T-cell (primary cell): ENCODE measurements at places on chromosomes 2 and 18.

DNA sequence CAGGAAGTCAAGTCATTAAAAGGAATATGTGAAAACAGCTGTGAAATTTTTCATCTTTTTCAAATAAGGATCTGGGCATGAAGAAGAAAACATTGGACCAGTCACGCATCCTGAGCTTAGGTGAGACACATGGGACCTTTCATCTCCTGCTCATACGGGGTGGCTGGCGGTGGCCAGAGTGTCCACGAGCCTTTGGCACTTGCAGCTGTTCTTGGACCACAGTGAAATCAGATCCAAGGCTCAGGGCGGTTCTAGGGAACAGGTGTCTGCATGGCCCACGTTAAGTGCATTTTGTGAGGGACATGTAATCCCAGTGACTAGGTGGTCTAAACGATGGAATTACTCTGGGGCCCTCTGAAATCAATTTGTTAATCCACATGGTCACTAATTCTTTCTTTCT, 212.7 kb upstream of the COPS8 start:
- H3K27me3 ChIP-seq: peaks cover 3% of the 10 kb centered on the region
- no peak overlapping the region for H3K4me3 ChIP-seq
- H3K36me3 ChIP-seq: no peaks in the 10 kb centered on the region
- H3K27ac ChIP-seq: no peak overlapping the region

DNA sequence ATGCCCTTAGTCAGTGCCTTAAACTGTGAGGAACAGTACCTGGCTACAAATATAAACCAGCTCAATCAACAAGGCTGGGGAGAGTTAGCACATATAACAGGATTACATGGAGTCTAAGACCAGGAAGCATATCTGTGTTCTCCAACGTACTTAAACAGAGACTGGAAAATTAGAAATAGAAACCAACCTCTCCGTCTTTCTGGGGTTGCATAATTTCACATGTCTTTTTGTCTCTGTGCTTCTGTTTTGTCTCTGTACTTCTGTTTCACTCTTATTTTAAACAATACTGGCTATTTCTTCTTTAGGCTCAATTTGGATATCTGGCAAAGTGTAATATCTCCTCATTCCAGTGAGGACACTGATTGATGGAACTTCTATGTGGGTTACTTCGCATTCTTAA, 749.0 kb upstream of the ZEB2 start:
- no peak for DNase-seq
- no peaks in the 10 kb centered on the region for H3K27me3 ChIP-seq
- H3K27ac ChIP-seq: no peak overlapping the region
- no peak overlapping the region for H3K4me3 ChIP-seq
- H3K4me1 ChIP-seq: no peaks in the 10 kb centered on the region

DNA sequence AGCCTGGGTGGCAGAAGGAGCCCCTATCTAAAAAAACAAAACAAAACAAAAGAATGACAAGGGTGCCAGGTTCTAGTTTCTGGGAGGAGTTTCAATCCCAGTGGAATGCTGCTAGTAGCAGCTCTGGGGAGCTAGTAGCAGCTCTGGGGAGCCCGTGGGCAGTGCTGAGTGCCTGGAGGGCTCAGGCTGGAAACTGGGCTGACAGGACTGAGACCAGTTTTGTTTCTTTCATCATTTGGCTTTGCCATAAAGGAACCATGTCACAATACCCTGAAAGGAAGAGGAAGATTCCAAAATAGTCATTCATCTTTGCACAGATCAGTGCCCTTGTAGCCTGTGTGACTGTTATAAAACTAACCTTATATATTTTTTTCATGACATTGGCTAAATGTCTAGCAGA, 10.6 kb downstream of the MFSD6 start:
- peaks cover 22% of the 10 kb centered on the region for H3K4me1 ChIP-seq
- H3K27ac ChIP-seq: no peak overlapping the region
- no peaks in the 10 kb centered on the region for H3K36me3 ChIP-seq
- no peak overlapping the region for H3K4me3 ChIP-seq

- no peak for DNase-seq
- H3K27me3 ChIP-seq: no peaks in the 10 kb centered on the region
- no peaks in the 10 kb centered on the region for H3K4me1 ChIP-seq
Measured at GRCh38 chr18:26457611-26458353, 90.6 kb downstream of the KCTD1 start.

GRCh38 chr2:18891600-18892345, 302.4 kb upstream of the NT5C1B start:
- no peaks in the 10 kb centered on the region for H3K27me3 ChIP-seq
- H3K4me3 ChIP-seq: no peak overlapping the region
- no peaks in the 10 kb centered on the region for H3K36me3 ChIP-seq
- H3K27ac ChIP-seq: no peak overlapping the region
- H3K4me1 ChIP-seq: no peaks in the 10 kb centered on the region

- no peak overlapping the region for H3K4me3 ChIP-seq
- DNase-seq: peak; percentile 8
- H3K27me3 ChIP-seq: peaks cover 7% of the 10 kb centered on the region
- H3K4me1 ChIP-seq: no peaks in the 10 kb centered on the region
- no peak overlapping the region for H3K27ac ChIP-seq
Measured at GRCh38 chr2:6780765-6781274, 84.9 kb downstream of the CMPK2 start.

- H3K36me3 ChIP-seq: peaks cover 8% of the 10 kb centered on the region
- peaks cover 21% of the 10 kb centered on the region for H3K4me1 ChIP-seq
- no peak overlapping the region for H3K27ac ChIP-seq
- H3K4me3 ChIP-seq: no peak overlapping the region
Measured at GRCh38 chr2:10385933-10386773, 62.0 kb downstream of the ODC1 start.

GRCh38 chr18:44895176-44895798, 214.6 kb downstream of the SETBP1 start:
- H3K4me3 ChIP-seq: no peak overlapping the region
- no peaks in the 10 kb centered on the region for H3K27me3 ChIP-seq
- no peaks in the 10 kb centered on the region for H3K4me1 ChIP-seq
- H3K36me3 ChIP-seq: no peaks in the 10 kb centered on the region
- no peak overlapping the region for H3K27ac ChIP-seq

GRCh38 chr2:109438773-109439389, 174.9 kb downstream of the SEPTIN10 start:
- DNase-seq: no peak
- H3K4me3 ChIP-seq: no peak overlapping the region
- H3K4me1 ChIP-seq: no peaks in the 10 kb centered on the region
- peaks cover 5% of the 10 kb centered on the region for H3K36me3 ChIP-seq
- H3K27ac ChIP-seq: no peak overlapping the region

GRCh38 chr18:26926066-26926675, 60.7 kb upstream of the AQP4 start:
- no peaks in the 10 kb centered on the region for H3K4me1 ChIP-seq
- H3K27ac ChIP-seq: no peak overlapping the region
- no peak for DNase-seq

DNA sequence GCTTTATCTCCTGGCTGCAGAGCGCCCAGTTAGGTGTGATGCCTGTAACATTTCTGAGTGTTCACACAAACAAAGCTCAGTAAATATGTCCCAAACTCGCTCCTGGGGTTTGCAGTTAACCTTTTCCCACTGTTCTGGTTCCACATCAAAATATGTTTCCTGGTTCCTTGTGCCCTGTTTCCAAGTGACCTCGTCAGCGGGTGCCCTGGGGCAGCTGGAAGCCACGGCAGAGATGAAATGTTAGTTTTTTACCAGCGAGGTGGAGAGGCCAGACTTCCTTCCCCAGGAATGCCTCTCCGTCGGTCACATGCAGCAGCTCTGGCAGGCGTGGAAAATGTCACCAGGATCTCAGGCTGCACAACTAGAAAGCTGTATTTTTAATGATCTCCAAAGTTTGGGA, 18.2 kb downstream of the NFATC1 start:
- peaks cover 8% of the 10 kb centered on the region for H3K4me1 ChIP-seq
- H3K27me3 ChIP-seq: no peaks in the 10 kb centered on the region
- H3K36me3 ChIP-seq: peaks cover 14% of the 10 kb centered on the region
- DNase-seq: no peak
- H3K27ac ChIP-seq: no peak overlapping the region

DNA sequence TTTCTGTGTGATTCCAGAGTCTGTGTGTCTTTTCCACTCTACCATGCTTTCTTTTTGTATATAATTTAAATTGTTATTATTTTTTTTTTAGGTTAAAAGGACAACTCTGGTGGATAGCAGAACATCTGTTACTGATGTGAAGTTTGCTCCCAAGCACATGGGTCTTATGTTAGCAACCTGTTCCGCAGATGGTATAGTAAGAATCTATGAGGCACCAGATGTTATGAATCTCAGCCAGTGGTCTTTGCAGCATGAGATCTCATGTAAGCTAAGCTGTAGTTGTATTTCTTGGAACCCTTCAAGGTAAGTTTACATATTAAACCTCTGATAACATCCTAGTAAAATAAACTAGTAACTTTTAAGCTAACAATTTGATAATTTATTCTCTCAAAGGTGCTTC, 15.3 kb downstream of the SEH1L start:
- no peaks in the 10 kb centered on the region for H3K27me3 ChIP-seq
- H3K4me1 ChIP-seq: no peaks in the 10 kb centered on the region
- H3K4me3 ChIP-seq: no peak overlapping the region
- DNase-seq: no peak
- H3K27ac ChIP-seq: no peak overlapping the region
- H3K36me3 ChIP-seq: peaks cover 31% of the 10 kb centered on the region

- H3K4me3 ChIP-seq: no peak overlapping the region
- no peaks in the 10 kb centered on the region for H3K36me3 ChIP-seq
- no peak overlapping the region for H3K27ac ChIP-seq
- no peaks in the 10 kb centered on the region for H3K27me3 ChIP-seq
- no peaks in the 10 kb centered on the region for H3K4me1 ChIP-seq
Measured at GRCh38 chr2:238928520-238929241, 80.8 kb downstream of the TWIST2 start.

DNA sequence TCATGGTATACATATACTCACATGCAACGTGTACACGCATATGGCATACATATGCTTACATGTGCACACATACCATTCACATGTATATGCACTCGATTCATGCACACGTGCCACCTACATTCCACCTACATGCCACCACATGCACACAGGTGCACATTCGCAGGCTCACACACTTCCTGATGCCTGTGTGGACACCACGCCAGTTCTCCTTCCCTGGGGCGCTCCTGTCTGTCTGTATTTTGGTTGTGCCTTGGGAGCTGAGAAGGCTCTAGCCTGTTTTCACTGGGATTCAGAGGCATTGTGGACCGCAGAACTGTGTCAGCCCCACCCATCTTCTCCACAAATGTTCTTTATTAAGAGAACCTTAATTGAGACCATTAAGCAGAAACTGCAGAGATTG, 96.6 kb upstream of the CTDP1 start:
- no peaks in the 10 kb centered on the region for H3K36me3 ChIP-seq
- H3K4me1 ChIP-seq: peaks cover 4% of the 10 kb centered on the region
- peaks cover 7% of the 10 kb centered on the region for H3K27me3 ChIP-seq
- H3K4me3 ChIP-seq: no peak overlapping the region

GRCh38 chr2:65021709-65022108, 32.5 kb downstream of the SLC1A4 start:
- no peak for DNase-seq
- H3K4me3 ChIP-seq: no peak overlapping the region
- no peaks in the 10 kb centered on the region for H3K4me1 ChIP-seq

GRCh38 chr2:167759531-167759930, 487.9 kb downstream of the STK39 start:
- no peaks in the 10 kb centered on the region for H3K27me3 ChIP-seq
- H3K27ac ChIP-seq: no peak overlapping the region
- H3K4me1 ChIP-seq: no peaks in the 10 kb centered on the region
- no peak for DNase-seq
- no peak overlapping the region for H3K4me3 ChIP-seq

DNA sequence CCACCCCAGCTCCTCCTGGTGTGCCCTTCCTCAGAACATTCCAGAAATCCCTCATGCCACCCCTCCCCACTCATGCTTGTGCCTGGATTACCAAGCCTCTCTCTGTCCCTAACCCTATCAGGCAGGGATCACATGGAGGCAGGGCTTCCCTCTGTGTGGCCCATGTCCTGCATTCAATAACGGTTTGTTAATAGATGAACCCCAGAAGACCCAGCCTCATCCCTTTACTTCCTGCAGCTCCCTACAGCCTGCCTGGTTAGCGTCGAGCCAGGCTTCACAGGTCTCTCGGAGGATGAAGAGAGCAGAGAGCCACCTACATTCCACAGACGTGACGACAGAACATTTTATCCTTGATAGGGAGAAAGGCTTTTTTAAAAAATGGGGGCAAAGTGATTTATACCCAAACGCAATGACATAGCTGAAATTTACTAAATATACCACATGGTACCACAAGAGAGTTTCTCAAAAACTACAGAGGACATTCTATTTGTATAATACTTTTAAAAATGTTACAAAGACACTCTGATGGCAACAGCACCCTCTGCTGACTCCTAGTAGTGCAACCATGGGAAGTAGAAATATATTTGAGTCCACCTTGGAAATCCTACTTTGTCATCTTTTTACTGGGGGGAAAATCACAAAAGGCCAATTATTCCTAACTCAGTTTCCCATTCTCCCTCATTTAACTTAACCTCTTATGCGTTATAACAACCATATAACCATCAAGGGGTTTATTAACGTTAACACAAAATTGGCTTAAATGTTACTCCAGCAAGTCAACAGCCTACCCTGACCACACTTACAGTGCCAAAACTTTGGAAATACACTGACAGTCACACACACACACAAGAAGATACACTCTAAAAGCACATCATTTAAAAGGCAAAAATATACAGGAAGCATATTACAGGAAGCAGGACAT, 30.7 kb downstream of the FBXO15 start:
- no peaks in the 10 kb centered on the region for H3K36me3 ChIP-seq
- H3K27me3 ChIP-seq: no peaks in the 10 kb centered on the region
- H3K4me3 ChIP-seq: no peak overlapping the region
- H3K27ac ChIP-seq: no peak overlapping the region
- H3K4me1 ChIP-seq: no peaks in the 10 kb centered on the region

DNA sequence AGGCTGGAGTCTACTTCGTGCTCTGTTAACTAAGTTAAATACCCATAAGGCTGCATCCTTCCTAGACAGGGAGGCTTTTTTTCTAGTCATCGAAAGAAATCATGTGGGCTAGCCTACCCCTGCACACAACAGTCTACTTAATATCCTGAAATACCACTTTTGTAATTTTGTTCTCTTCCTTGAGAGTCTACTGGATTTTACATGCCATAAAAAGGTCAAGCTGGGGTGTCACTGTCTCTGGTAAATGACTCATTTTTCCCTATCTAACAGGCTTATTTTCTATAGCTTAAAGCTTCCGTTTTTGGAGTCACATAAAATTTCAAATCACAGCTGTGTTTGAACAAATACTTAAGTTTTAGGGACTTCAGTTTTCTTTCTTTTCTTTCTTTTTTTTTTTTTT, 10.7 kb upstream of the STAM2 start:
- H3K4me1 ChIP-seq: no peaks in the 10 kb centered on the region
- H3K27me3 ChIP-seq: peaks cover 8% of the 10 kb centered on the region
- H3K27ac ChIP-seq: no peak overlapping the region
- DNase-seq: no peak
- no peaks in the 10 kb centered on the region for H3K36me3 ChIP-seq

DNA sequence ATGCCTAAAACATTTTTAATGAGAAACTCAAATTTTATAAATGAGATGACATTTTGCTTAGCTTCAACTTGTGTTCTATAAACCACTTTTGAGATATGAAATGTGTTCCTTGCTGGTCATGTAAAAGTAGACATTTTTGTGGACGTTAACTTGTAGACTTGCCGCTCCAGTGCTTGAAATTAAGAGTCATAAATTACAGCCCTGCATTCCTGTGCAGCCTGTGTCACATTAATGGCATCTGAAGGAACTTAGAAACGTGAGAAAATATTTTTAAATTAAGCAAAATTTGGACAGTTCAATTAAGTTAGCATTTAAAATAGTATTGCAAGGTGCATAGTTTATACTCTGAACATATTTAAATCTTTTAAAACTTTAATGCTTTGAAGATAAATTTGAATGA, 98.3 kb upstream of the LDLRAD4 start:
- H3K36me3 ChIP-seq: peaks cover 34% of the 10 kb centered on the region
- DNase-seq: no peak
- no peaks in the 10 kb centered on the region for H3K4me1 ChIP-seq
- no peak overlapping the region for H3K27ac ChIP-seq
- H3K27me3 ChIP-seq: no peaks in the 10 kb centered on the region
- H3K4me3 ChIP-seq: no peak overlapping the region
